Right ventricle myocardium inferior (tissue), 1 donor: ENCODE measurements at places on chromosomes 16 and 17.

DNA sequence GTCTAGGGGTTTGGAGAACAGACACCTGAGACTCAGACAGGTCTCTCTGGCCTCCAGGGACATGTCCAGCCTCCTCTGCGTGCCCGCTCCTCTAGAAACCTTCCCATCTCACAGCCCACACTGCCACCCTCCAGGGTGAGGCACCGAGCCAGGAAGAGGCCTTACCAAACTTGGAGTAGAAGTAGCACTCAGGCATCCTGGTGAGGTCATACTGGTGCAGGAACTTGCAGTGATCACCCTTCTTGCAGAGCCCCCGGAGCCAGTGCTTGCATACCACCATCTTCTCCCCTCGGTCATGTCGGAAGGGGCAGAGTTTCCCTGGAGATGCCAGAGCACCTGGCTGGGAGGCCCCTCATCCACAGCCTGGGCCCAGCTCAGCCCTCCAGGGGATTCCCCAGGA is 4.2 kb downstream of the CPSF4L start:
- DNase-seq: no peak

- DNase-seq: no peak
These were observed 254.4 kb downstream of the PHKB start for GRCh38 chr16:47715442-47716083.

DNA sequence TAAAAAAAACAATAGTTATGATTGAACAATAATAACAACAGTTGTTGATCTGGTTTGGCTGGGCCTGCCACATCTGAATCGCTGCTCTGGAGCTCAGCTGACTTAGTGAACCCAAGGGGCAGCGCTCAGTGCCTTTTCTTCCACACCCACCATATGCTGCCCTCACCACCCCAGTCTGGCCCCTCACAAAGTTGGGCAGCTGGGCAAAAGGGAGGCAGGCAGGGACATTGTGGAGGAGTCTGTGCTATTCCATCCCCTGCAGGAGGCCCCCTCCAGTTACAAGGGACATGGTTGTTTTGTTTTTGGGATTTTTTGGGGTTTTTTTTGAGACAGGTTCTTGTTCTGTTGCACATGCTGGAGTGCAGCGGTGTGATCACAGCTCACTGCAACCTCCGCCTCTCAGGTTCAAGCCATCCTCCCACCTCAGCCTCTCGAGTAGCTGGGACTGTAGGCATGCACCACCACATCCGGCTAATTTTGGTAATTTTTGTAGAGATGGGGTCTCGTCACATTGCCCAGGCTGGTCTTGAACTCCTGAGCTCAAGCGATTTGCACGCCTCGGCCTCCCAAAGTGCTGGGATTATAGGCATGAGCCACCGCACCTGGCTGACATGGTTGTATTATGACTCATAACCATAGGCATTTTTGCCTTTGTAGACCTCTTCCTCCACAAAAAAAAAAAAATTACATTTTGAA is 8.6 kb upstream of the PECAM1 start:
- DNase-seq: no peak

DNA sequence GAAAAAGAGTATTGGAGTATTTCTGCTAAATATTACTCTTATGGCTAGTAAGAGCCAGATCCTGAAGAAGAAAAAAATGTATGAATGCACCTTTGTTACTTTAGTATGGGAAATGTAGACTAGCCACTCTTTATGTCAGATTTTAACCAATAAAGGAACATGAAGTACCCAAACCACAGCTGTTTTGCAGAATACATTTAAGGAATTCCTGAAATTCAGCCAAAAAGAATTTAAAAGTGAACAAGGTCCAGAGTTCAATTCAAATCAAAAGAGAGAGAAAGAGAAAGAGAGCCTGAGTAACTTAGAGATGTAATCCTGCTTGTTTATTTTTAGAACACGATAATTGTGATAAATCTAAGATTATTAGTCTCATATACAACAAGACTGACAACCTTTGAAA is 1.2 kb downstream of the KCNJ16 start:
- DNase-seq: no peak

DNA sequence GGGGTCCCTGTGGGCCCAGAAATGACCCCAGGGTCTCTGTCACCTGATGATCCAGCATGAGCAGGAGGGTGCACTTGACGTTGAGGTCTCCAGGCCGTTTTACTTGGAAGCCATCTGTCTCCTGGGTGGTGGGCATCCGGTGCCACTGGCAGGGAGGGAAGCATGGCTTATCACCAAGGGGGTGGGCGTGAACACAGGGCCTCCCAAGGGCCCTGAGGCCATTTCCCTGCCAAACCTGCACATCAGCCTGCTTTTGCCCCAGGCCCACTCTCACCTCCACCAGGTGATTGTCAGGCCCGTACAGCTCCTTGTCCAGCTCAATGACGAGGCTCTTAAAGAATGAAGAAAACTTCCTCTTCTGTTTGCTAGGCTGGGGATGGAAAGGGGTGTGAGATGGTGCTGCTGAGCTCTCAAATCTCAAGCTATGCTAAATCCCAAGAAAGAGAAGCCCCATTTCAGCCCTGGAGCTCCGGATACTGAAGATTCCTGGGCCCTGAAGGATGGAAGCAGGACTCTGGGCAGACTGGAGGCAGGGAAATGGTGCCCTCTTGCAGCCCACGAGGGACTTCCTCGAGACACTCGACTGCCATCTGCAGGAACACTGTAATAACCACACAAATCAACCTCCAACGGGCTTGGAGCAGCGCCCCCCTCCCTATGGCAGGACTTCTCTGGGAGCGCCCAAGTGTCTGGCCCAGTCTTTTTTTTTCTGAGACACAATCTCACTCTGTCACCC is 7.1 kb upstream of the FTSJ3 start:
- no peak for DNase-seq

DNA sequence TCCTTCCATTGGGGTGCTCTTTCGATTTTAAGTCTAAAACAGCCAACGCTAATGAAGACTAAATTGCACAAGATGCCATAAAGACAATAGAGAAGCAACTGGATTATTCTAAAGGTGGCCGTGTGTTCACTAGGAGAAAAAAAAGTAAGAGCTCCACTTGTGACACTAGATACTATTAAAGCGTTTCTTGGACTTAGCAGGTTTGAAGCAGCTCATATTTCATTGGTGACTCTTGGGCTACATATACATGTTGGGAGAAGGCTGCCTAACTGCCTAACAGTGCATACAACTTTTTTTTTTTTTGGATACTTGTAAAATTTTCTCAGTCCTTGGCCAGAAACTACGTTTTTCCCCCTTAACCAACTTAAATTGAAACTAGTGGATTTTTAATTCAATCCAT is 111.8 kb upstream of the NOG start:
- DNase-seq: no peak

GRCh38 chr17:15119968-15120367 is 145.2 kb downstream of the PMP22 start:
- DNase-seq: no peak

DNA sequence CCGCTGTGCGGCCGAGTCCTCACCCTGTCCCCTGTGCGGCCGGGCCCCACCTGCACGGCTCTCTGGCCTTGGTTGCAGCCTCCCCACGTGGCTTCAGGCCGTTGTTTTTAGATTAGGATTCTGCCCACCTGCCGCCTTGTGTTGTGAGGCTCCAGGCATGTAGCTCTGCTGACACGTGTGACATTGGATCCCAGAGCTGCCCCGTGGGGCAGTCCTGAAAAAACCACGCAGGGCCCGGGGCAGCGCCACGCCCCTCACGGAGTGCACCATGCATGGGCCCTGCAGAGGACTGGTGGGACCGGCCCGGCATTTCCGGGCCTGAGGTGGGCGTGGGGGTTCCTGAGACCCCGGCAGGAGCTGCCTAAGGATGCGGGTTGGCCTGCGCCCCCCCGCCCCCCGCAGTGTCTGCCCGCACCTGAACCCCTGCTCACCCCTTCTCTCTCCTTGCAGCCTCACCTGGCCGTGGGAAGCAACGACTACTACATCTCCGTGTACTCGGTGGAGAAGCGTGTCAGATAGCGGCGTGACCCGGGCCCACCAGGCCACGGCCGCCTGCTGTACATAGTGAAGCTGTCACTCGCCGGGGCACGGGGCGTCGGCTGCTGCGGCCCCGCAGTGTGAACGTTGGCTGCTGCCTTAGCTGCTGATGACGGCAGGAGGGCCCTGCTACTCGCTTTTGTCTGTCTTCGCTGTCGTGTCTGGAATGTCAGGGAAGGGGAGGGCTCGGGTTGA is 27.7 kb upstream of the CHMP6 start:
- no peak for DNase-seq

DNA sequence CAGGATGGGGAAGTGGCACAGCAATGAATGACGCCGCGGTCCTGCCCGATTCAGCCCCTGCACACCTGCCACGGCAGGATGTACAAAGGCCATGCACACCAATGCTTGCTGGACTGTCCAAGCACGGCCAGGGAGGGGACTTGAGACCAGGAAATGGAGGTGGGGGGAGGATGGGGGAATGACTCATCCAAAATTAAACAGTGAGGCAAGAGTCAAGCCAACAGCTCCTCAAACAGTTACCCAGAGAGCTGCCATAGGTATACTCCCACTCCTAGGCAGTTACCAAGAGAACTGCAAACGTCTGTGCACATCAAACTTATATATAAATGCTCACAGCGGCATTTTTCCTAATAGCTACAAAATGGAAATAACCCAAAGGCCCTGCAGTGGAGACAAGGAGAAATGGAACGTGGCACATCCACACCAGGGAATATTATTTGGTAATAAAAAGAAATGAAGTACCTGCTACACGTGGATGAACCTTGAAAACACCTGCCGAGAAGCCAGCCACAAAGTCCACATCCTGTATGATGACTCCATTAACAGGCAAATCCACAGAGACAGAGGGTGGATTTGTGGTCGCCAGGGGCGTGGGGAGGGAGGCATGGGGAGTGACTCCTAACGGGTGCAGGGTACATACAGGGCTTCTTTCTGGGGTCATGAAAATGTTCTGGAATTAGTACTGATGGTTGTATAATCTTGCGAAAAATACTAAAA is 54.1 kb downstream of the VAC14 start:
- DNase-seq: no peak

- no peak for DNase-seq
These were observed 89.6 kb downstream of the CDC27 start for GRCh38 chr17:47099451-47099986.

GRCh38 chr16:87918338-87918737 is 18.0 kb downstream of the CA5A start:
- no peak for DNase-seq

GRCh38 chr16:10103700-10104099 is 78.5 kb downstream of the GRIN2A start:
- DNase-seq: no peak

DNA sequence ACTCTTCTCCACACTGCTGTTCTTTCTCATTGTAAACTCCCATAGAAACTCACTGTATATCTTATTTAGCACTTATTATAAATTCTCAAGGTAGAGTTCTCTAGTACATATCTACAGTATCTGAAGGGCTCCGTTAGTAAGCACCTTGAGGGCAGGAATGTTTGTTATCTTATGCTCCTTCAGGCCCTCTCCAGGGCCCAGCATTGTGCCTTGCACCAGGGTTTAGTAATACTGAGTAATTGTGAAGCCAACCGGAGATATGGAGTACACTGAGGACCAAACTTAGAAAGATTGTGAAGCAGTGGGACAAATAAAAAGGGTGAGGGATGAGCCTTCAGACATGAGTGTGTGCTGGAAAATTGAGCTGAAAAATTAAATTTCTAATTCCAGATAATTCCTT is 26.4 kb downstream of the RNF43 start:
- DNase-seq: no peak

DNA sequence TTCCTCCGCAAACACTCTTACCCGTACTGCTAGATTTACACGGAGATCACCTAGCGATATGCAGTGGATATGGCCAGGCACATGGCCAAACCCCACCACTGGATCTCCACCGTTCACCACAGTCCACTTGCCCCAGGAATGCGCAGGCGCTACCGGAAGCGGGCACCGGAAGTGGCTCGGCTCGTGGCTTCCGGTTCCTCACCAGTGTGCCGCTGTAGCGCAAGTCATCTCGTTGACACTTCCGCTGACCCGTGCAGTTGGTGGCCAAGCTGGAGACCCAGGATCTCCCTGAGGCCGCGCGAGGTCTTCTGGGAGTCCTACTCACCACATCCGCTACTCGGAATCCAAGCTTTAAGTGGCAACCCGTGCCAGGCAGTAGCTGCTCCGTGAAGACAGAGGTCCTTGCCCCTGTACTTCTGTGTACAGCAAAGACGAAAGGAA is 11.5 kb downstream of the ZNF597 start:
- DNase-seq: peak; percentile 79

- no peak for DNase-seq
These were observed 20.7 kb downstream of the MYBBP1A start for GRCh38 chr17:4534515-4534914.

DNA sequence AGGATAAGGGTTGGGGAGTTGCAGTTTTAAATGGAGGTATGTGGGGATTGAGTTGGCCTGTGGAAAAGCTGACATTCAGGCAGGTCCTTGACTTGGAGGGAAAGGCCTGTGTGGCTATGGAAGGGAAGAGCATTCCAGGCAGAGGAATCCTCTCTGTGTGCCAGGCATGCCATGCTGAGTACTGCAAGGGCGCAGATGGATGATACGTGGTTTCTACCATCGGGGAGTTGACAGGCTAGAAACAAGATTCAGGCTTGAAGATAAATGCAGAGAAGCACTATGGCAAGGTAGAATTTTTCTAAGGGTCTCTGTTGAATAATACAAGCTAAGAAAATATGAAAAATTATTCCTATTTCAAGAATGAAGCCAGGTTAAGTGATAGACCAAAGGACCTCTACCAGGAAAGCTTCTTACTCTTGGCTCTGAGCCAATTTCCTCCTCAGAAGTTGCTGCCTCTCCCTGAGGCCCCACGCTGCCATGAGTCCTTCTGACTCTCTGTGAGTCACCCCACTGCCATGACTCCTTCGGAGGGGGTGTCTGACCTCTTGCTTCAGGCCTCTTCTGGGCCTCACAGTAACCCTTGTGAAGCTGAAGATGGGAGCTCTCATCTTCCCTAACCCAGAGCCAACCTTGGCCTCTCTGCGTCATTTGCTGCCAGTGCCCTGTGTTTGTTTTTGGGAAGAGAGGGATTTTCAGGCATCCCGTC is 75.8 kb downstream of the WNT3 start:
- DNase-seq: no peak

DNA sequence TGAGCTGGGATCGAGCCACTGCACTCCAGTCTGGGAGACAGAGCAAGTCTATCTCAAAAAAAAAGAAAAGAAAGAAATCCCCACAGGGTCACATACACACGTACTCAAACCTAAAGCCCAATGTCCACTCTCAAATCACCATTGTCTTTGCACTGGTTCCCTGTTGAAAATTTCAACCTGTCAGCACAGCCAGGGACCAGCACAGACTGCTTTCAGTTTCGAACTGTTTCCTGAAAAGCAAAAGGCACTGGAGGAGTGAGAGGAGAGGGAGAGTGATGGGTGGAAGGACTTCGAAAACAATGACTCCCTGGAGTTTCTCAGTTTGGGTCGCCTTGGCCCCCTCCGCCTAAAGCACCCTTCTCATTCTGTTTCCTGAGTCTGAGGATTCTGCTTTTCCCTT is 9.0 kb upstream of the CD300C start:
- peak; percentile 33 for DNase-seq

- no peak for DNase-seq
These were observed 361.0 kb downstream of the CDH13 start for GRCh38 chr16:82987767-82988166.
